ENCODE measurements at places on chromosomes 2 and 18.

DNA sequence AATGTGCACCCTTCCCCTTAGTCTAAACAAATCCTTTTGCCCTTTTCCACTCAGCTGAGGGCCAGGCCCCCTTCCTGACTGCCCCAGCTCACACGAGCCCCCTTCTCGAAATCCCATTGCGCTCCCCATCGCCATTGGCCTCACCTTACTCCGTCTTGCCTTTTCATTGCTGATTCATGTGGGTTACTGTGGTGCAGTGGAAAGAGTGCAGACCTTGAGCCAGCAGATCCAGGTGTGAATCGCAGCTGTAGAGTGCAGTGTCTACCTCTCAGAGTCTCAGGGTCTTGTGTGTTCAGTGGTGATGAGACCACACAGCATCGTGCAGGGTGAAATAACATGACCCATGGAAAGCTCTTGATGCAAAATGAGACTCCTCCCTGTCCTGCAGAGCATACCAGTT lies 132.4 kb upstream of the APCDD1 start:
- no peaks in the 10 kb centered on the region for H3K4me1 ChIP-seq
- no peaks in the 10 kb centered on the region for H3K27me3 ChIP-seq
- no peak overlapping the region for H3K4me3 ChIP-seq
- H3K27ac ChIP-seq: no peak overlapping the region
- H3K36me3 ChIP-seq: no peaks in the 10 kb centered on the region

DNA sequence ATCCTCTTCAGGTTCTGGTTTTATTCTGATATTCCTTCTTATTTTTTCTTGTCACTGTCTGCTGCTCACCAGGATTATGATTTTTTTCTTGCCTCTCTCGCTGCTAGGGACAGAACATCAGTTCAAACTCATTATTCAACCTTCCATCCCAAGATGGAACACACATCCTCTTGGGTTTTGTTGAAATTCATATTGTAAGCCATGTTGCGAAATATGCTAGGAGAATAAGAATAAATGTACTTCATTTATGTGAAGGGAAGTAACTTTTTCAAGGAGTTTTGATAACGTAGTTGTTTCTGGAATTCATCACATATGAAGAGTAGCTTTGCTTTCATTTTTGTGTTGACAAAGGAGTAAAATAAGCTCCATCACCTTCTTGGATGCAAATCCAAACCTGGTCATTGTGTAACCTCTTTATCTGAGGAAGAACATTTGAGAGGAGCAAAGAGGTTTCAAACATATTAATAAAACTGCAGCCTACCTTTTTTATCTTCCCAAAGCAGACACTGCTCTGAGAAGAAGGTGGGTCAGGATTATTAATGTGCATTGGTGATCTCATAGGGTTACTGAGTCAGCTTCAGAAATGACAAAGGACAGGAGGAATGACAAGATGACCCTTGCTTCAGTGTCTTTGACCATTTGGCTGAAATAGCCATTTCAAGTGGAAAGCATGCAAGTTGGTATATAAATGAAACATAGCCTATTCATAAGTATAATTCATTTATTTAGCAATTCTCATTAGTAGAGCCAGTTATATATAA lies 280.0 kb downstream of the GULP1 start:
- peaks cover 46% of the 10 kb centered on the region for H3K36me3 ChIP-seq
- no peak overlapping the region for H3K27ac ChIP-seq
- H3K27me3 ChIP-seq: no peaks in the 10 kb centered on the region

GRCh38 chr2:103594823-103595222 lies 833.0 kb downstream of the TMEM182 start:
- no peaks in the 10 kb centered on the region for H3K36me3 ChIP-seq
- no peak for DNase-seq
- H3K27me3 ChIP-seq: no peaks in the 10 kb centered on the region
- H3K27ac ChIP-seq: no peak overlapping the region
- H3K4me1 ChIP-seq: no peaks in the 10 kb centered on the region

- H3K36me3 ChIP-seq: no peaks in the 10 kb centered on the region
- H3K4me1 ChIP-seq: peaks cover 2% of the 10 kb centered on the region
- no peak for DNase-seq
- no peak overlapping the region for H3K27ac ChIP-seq
Observed at GRCh38 chr18:35444636-35445035, 53.1 kb downstream of the INO80C start.

DNA sequence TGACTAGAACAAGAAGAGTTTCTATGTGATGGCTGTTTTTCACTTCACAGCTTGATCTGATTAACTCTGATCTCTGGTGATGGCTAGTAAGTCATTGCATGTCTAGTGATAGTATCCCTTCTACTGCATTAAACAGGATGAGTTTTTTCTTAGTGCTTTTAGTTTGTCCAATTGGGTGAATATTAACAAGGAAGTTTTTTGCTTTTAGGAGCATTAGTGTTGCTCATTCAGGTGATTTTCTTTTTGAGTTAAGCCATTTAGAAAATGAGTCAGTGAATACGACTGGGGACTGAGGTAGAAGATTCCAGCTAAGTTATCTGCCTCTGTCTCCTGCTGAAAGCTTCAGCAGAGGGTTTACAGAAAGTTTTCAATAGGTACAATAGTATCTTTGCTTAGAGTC lies 306.7 kb downstream of the PIK3C3 start:
- H3K4me3 ChIP-seq: no peak overlapping the region
- H3K27ac ChIP-seq: no peak overlapping the region
- no peak for DNase-seq
- no peaks in the 10 kb centered on the region for H3K27me3 ChIP-seq

- no peak overlapping the region for H3K4me3 ChIP-seq
- no peaks in the 10 kb centered on the region for H3K4me1 ChIP-seq
- H3K27ac ChIP-seq: no peak overlapping the region
- H3K27me3 ChIP-seq: no peaks in the 10 kb centered on the region
Observed at GRCh38 chr2:82062463-82062862, 1757.9 kb upstream of the LRRTM1 start.

DNA sequence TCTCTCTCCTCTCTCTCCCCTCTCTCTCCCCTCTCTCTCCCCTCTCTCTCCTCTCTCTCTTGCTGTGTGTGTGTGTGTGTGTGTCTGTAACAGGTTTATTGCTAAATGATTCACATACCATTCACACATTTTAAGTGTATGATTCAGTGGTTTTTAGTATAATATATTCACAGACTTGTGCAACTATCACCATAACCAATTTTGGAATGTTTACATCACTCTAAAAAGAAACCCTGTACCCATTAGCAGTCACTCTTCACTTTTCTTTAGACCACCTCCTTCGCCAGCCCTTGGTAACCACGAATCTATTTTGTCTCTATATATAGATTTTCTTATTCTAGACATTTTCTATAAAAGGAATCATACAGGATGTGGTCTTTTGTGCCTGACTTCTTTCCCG lies 11.4 kb downstream of the THNSL2 start:
- no peak overlapping the region for H3K4me3 ChIP-seq
- H3K27me3 ChIP-seq: no peaks in the 10 kb centered on the region
- no peaks in the 10 kb centered on the region for H3K4me1 ChIP-seq
- no peak for DNase-seq
- no peaks in the 10 kb centered on the region for H3K36me3 ChIP-seq

- H3K27ac ChIP-seq: no peak overlapping the region
- no peaks in the 10 kb centered on the region for H3K27me3 ChIP-seq
- H3K36me3 ChIP-seq: no peaks in the 10 kb centered on the region
Observed at GRCh38 chr2:131040661-131041401, 52.4 kb downstream of the FAM168B start.
